Stimulated activated CD4-positive, alpha-beta T cell treated with anti-CD3 and anti-CD28 coated beads, Interleukin-2, amount 100 ng/mL, for 24 hours (primary cell): ENCODE measurements at places on chromosomes 7 and 10.

DNA sequence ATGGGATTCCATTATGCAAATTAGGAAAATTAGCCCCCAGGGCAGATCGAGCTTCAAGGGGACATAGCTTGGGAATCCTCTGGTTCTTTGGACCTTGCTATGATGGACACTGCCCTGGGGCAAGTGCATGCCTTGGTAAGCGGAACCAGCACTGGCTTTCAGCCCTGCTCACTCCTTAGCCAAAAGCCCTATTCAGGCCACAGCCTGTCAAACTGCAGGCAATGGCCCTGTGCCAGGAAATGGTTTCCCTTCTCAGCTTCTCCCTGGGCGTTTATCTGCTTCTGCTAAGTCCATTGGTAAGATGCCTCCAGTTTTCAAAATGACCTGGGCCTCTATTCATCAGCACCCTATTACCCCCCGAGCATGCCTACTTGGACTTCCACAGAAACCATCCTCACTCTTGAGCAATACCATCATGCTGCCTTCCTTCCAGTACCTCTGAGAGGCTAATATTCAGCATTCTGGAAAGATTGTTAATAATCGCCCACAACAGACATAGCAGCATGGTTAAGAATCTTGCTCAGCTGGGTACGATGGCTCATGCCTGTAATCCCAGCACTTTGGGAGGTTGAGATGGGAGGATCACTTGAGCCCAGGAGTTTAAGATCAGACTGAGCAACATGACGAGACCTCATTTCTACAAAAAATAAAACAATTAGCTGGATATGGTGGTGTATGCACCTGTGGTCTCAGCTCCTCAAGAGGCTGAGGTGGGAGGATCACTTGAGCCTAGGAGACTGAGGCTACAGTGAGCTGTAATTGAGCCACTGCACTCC, 918.6 kb upstream of the AUTS2 start:
- no peak for DNase-seq

DNA sequence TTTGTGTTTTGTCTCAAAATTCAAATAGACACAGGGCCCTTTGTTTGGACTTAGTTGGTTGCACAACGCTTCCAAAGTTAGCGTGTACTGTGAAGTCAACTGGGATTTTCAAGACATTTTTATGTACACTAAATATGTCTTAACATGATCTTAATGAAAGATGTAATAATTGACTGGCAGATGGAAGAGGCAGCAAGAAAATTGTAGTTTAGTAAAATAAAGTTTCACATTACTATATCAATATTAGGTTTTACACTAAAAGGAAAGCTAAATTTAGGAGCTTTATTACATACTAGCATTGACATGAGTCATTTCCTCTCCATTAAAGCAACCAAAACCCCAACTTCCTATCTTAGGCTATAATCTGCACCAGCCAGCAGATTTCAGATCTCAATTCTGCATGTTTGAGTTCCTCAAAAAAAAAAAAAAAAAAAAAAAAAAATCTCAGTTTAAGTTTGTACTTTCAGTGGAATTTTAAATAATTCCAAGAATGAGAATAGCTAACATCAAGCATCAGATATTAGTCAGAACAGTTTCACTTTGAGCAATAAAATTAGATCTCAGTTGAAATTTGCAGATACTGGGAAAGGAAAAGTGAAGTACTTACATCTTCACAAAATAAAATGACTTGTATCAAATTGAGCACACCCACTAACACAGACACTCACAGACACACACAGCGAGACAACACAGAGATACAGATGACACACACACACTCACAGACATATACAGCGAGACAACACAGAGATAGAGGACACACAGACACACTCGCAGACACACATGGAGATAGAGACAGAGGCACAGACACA, 346.6 kb upstream of the KLF6 start:
- peak; percentile 34 for DNase-seq

GRCh38 chr7:157389951-157390730, 53.3 kb downstream of the DNAJB6 start:
- no peak for DNase-seq

DNA sequence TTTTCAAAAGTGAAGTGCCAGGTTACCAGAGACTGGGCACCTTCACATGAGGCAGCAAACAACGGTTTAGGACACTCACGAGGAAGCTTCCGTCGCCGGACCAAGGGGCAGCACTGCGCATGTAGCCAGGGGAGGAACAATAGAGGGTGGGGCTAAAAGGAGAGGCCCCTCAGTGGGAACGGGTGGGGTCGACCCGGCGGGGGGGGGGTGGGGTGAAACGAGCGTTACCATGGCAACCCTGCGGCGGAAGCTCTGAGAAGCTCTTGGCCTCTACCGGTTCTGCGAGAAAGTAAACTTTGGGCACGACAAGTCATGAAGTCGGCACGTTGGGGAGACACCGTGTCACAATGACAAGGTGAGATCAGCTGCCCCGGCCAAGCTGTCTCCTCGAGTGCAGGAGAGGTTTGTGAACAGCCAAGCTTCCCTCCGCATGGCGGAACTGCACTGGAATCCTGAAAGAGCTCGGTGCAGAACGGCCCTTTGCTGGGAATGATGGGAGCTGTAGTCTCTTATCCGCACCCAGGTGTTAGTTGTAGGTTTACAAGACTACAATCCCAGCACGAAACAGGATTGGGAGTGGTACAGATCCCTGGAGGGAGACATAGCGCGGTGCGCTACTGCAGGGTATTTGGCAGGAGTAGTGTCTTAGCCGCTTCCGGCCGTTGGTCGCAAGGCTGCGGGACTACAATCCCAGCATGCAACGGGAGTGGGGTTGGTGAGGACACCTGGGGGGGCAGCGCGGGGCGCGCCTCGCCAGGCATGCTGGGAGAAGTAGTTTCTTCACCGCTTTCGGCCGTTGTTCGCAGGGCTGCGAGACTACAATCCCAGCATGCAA, 72.8 kb upstream of the ZNF722 start:
- peak; percentile 88 for DNase-seq

GRCh38 chr7:50663396-50664102, 98.3 kb upstream of the DDC start:
- DNase-seq = no peak

- DNase-seq = no peak
Measured at GRCh38 chr10:3995302-3996210, 210.5 kb upstream of the KLF6 start.

DNA sequence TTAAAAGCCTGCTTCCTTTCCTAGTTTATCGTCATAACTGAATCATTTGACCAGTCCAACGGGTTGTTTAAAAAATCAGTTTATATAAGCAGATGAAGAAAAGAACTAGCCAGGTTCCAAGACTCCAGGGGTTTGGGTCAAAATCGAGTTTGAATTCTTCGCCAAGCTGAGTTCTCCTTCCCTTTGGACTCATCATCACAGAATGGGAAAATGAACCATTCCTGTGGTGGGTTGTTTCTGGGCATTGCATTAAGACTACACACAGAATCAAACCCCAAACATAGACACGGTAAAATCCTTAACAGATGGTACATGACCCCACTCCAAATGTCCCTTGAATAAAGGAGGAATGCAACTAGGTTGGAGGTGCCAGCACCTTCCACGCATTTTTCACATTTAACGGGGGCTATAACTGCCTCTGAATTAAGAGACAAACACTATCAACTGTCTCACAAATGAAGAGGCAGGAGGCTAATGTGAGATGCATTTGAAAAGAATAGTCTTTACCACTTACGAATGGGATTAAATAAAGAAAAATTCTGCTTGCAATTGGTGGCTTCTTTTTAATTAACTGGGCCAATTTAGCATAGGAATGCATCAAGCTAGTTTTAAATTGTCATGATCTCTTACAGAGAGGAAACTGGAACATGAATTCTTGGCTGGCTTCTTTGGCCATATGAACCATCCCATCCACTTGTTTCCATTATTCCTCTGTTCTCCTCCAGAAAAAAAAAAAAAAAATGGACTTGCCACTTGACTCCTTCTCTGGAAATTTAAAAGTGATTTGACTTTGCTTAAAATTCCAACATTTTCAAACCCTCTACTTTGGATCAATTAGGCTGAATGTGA, 61.1 kb downstream of the CHST15 start:
- DNase-seq = no peak
